Esophagus squamous epithelium (tissue), 5 donors: ENCODE measurements at places on chromosomes 4 and X. TPM values are rescaled to one million over a fixed set of nuclear protein-coding genes. Genes with fewer than 3 reads are reported as not detected.

DNA sequence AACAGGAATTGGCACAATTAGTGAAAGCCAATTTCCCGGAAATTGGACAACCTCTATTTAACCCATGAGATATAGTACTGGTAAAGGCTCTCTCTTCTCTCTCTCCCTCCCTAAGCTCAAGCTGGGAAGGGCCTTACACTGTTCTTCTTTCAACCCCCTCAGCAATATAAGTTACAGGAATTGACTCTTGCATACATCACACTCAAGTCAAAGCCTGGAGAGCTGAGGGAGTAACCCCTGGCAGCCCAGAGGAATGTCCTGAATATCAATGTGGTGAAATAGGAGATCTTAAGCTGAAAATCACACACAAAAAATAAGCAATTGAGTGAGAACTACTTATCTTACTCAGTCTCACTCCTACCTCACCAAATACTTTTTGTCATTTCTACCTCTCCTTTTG, 186.9 kb upstream of the SPOCK3 start:
- DNase-seq: no peak

GRCh38 chrX:155673338-155673737, 60.6 kb upstream of the TMLHE start:
- DNase-seq: no peak

- DNase-seq: no peak
Measured at GRCh38 chr4:6338951-6339817, 69.5 kb downstream of the WFS1 start.

DNA sequence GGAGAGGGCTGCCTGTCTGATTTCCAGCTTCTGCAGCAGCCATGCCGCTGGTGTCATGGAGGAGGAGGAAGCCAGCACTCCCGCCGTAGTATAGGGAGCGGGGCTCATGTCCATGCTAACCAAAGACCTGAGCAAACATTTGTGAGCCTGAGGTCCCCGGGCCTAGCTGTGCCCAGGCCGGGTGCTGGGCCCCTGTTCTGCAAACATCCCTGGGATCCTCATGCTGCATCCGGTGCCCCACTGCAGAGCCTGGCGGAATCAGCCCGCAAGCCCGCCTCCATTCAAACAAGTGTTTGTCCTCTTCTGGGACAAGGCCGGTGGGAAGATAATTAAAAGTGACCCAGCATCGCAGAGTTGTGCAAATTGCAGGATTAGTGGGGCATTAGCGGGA, 106.3 kb downstream of the SORCS2 start:
- no peak for DNase-seq

DNA sequence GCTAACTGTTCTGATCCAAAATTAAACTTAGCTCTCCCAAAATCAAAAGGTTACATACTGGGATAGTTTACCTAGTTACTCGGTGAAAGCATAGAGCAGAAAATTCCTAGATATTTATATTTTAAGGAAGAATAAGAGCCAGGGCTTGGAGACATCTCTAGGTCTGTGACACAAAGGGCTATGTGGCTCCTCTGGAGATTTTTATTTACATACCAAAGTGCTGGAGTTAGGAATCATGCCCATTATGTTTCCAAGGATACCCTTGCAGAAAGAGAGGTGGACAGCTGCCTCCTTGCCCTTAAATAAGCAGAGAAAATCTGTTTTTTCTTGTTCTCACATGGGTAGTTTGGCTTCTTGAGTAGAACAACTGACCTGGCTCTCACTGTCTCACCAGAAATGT, 9.0 kb downstream of the COX7B2 start:
- DNase-seq: no peak

DNA sequence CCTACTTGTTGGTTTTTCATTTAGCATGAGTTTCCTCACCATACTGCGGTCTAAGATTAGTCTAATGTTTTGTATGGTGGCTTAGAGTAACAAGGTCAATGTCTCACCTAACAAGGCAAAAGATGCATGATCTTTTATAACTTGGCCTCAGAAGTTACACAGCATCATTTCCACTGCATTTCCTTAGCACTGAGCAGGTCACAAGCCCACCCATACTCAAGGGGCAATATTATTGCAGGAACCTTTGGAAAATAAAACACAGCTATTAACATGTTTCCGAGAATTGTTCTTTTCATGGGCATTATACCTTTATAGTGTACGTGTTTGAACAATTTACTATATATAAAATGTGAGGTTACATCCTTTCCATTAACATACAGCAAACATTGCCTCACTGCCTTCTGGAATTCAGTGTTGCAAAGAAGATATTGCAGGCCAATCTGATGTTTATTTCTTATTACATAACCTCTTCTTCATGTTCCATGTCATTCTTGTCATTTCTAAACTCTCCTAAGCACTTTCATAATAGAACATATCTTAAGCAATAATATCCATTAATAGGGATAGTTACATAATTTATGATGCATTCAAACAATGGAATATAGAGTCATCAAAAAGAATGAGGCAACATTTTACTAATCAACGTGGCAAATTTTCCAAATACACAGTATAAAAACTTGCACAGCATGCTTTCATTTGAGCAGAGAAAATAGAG, 153.8 kb downstream of the AREG start:
- no peak for DNase-seq

DNA sequence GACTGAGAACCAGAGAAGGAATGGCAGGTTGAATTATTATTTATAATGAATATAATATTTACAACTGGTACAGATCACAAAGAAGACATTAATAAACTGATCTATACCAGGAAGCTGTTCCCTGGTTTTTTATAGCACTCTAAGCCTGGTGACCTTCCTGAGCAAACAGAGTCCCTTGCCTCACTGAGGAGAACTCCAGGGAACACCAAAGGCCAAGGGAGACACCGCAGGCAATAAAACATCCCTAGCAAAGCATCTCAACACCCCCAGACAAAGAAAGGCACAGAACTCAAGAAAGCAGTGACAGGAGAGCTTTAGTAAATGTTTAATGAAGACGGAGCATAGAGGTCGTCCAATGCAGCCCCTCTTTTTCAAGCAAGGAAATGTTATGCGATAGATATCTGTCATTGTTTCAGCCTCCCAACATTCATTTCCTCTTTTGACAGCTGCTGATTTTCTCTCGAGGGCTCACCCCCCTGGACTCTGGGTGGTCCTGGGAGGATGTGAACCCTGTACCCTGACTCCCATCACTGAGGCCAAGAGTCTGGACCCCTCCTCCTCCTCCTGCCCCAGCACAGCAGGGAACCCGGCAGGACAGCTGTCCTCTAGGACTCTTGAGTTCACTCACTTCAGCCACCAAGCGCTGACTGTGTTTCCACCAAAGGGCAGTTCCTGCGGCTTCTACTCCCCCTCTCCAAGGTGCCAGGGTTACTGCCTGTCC, 342.5 kb upstream of the GATB start:
- DNase-seq: no peak

DNA sequence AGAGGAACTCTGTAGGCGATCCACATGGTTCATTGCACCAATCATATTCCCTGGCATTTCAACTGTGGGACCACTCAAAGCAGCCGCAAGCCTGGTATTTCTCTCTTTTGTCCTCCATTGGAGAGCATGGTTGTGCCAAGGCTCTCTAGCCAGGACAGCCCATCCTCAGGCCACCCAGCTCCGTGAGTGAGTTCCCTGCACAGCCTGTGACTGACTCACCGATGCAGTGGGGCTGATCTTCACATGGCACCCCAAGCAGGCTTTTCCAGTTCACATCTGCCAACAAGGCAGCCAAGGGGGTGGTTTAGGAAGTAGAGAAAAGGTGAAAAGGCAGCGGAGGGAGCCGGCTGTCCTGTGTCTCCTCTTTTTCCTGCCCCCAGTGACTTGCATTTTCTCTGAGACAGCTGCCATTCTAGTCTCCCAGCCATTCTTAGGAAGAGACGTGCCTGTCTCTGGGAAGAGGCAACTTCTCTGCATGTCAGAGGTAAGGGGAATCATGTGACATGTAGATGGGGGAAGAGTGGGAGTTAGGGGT, 69.2 kb downstream of the MID1IP1 start:
- DNase-seq: no peak

GRCh38 chrX:15399962-15400391, 15.8 kb upstream of the VEGFD start:
- DNase-seq: no peak

DNA sequence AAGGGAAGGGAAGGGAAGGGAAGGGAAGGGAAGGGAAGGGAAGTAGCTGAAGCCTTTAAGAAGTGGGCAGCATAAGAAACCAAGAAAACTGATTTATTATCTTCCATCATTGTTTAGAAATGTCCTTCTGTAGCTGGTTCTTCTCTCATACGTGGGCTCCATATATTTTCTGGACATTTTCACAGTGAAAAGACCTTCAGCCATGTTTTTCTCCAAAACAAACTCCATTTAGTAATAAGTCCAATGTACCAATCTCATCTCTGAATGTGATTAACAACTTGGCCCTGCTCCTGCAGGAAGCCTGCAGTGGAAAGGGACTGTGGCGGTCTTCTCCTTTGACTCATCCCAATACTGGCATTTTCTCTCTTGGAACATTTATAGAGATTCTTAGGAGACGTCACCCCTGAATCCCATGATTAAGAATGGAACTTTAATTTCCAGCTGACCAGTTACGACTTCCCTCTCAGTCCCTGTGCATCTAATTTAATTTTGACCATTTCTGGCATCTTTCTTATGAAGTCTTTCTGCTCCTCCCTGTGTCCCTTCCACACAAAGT, 96.6 kb upstream of the GUCY1A1 start:
- no peak for DNase-seq

DNA sequence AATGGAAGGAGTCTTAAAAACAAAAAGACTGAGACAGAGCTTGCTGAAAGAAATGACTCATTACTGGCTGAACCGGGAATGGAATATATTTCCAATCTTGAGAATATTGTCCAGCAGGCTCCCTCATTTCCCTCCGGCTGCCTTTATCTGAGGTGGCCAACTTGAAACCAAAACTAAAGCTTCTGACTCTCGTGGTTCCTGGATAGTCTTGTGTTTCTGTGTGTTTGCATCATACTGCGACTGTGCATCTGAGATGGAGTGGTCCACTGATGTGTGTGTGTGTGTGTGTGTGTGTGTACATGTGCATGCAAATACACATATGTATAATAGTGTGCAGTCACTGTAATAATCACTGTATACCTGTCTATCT, 145.6 kb upstream of the SCML1 start:
- no peak for DNase-seq

- no peak for DNase-seq
Measured at GRCh38 chr4:153160821-153161220, 43.4 kb upstream of the TRIM2 start.

- DNase-seq: no peak
Measured at GRCh38 chr4:174757736-174758135, 71.3 kb downstream of the GLRA3 start.

DNA sequence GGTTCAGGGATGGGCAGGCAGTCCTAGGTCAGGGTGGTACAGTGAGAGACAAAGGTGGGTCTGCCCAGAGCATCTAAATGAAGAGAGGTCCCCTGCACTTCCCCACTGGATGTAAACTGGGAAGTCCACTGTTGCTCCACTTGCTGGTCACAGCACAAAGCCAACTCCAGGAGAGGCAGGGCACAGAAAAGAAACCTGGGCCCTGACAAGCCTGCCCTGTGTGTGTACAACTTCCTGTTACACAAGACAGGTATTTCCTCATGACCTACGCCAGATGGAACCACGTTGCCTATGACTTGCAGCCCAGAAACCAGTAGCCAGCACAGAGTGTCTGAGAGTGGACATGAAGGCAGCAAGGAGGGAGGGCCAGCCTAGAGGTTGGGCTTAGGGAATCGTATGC, 161.8 kb downstream of the SH3KBP1 start:
- DNase-seq: no peak

GRCh38 chrX:104488811-104489210, 77.2 kb upstream of the IL1RAPL2 start:
- DNase-seq: no peak

DNA sequence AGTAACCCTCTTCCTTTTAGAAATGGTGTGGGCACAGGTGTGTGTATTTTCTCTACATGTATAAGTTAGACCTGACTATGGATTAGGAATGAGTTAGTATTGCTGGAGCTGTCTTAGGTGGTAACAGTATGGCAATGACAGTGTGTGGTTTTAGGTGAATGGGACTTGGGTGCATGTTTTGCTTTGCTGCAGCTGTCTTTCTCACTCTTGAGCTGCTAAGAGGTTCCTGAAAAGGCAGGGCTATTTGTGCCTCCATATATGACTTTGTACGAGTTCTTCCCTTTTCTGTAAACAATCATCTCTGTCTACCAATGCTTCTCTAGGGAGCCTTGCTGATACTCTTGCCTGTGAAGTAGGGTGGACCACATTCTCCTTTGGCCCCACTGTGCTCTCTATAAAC, 234.8 kb upstream of the HHIP start:
- no peak for DNase-seq

DNA sequence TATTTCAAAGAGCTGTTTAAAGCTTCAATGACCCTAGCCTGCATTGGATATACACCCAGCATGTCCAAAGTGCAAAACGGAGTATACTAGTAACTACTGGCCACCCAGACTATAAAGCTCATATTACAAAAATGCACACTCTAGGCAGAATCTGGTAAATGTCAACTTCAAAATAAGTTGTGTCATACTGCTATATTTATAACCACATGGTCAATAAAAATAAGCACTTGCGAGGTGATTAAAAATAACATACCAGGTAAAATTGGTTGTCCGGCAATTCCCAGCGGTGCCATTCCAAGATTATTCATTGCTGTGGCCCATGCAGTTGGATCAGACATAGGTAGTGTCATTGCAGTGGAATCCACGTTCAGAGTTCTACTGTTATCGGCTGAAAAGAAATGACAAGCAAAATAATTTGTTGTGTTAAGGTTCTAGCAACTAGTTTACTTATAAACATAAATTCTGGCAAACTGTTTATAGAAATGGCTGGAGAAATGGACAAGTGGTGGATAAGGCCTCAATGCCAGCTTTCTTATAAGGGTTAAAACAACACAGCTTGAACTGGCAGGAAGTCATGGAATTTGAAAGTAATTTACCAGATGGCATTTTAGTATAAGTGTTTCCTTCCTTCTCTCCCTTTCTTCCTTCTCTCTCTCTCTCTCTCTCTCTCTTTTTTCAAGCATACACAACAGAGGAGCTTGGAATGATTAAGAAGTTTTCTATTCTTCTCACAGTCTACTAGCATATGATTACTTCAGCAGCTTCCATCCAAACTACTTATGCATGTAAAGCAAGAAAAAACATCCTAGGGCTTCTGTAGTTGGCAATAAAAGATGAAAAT, 199.9 kb downstream of the ENOX2 start:
- DNase-seq: no peak

GRCh38 chr4:149531861-149532260, 283.8 kb downstream of the IQCM start:
- DNase-seq: no peak

DNA sequence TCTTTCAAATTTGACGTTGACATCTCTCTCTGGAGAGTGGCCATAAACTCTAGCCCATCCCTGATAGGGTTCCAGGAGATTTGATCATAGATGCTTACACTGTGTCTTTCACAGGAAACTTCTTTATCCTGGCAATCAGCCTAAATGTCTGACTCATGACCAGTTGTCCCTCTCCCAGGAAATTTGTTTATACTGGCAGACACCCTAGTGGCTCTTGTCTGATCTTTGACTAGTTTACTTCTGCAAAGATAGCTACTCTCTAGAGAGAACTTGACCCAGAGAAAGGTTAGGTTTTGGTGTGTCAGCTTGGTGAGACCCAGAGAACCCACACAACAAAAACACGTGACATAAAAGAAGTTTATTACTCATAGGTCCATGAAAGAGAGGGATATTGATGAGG, 509.8 kb downstream of the CENPC start:
- DNase-seq: no peak

GRCh38 chrX:38563030-38563429, 1.7 kb downstream of the TSPAN7 start:
- DNase-seq: no peak

GRCh38 chr4:100168521-100168920, 21.7 kb downstream of the DDIT4L start:
- no peak for DNase-seq

Gene TIGD4
- total RNA-seq: 0.19 TPM

Gene GRIA3
- total RNA-seq: 0.44 TPM

Gene FREM3
- not detected for total RNA-seq

Gene NR3C2
- 1.2 TPM for total RNA-seq

Gene TENM3
- total RNA-seq: 5.5 TPM
